ENCODE measurements at places on chromosomes 5 and 9.
A peak's percentile ranks its signal among the peaks of the same experiment; 100 is the strongest.

DNA sequence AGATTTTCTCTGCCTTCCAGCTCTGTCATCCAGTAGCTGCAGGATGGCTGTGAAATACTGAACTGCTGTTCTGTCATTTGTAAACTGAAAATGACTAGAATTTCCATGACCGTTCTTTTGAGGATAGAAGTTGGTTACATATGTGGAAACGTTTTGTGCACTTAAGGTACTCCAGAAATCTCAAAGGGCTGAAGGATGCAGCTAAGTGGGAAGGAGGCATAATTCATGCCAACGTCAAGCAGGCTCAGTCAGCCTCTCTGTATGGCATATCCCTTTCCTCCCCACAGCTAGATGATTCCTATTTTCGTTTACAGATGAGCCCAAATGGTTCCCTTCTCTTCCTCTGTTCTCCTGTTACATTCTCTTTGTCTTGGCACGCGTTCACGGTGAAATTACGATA lies 257.6 kb downstream of the FBXL7 start:
- DNase-seq, result no peak

GRCh38 chr9:29861803-29862202 lies 2288.5 kb upstream of the C9orf72 start:
- no peak for DNase-seq

- peak; percentile 38 for DNase-seq
These were observed 15.5 kb downstream of the C5orf15 start for GRCh38 chr5:133952729-133953567.

DNA sequence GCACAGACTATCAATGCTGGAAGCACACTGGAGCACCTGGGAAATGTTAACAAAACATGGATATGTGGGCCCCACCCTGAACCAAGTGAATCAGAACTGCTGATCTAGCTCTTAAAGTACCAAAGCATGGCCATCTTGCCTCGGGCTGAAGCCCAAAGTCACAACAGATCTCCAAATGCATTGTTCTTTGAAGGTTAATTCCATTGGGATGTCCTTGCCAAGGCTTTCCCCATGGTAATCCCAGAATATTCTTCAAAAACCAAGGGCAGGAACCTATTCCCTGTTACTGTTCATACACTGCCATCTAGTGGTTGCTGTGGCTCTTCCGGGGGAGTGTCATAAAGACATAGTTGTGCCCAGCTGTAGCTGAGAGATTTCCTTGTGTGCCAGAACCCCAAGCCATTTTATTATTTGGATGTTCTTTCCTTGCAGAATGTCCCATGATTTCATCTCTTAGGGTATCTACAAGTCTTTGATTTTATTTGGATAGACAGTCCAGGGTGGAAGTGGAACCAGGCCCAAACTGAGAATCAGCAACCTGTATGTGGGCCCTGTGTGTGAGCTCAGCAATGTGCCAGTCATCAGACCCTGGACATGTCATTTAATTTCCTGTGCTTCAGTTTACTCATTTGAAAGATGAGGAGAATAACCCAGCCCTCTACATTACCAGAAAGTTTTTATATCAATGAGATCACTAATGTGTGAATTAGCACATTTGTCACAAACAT lies 290.0 kb downstream of the ACTL7B start:
- DNase-seq, result peak; percentile 67

DNA sequence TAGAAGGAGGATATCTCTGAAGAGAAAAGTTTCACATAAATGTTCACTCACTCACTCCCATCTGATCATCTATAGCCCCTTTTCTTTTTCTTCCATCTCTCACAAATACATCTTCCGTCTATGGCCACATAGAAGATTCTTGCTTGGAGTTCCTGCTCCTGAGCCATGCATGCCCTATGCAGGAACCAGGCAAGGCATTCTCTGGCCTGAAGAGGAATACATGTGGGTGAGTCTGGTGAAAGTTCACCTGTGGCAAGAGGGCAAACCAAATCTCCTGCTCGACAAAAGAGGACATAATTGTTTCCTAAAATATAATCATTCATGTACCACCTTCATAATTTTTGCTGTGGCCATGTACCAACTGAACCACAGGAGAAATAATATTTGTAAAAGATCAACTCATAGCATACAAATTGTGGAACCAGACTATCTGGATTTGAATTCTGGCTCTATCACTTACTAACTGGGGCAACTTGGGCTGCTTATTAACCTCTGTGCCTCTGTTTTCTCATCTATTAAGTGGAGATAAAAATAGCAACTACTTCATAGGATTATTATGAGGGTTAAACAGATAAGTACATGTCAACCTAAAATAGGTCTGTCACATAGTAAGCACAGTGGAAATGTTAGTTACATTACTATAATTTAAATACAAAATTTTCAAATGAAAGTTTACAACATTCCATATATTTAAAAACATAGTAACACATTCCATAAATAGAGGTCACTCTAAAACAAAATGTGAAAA lies 121.2 kb upstream of the NFIB start:
- DNase-seq, result no peak

DNA sequence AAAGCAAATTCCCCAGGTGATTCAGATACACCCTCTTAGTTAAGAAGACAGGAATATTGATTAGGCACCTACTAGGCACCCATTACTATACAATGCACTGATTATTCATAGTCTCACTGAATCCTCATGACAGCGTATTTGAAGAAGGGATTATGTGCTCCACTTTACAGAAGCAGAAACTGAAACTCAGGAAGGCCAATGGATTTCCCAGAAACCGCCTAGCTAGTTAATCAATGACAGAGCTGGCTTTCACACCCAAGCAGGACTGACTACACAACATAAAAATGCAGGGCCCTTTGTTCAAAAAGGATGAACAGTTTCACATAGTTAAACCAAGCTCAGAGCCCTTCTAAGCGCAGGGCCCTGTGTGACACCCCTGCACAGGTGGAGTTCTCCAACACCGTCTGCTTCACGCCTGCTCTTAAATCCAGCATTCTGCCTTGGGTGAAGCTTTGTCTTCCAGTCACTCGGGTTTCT lies 117.3 kb downstream of the TTLL11 start:
- DNase-seq, result peak; percentile 79

DNA sequence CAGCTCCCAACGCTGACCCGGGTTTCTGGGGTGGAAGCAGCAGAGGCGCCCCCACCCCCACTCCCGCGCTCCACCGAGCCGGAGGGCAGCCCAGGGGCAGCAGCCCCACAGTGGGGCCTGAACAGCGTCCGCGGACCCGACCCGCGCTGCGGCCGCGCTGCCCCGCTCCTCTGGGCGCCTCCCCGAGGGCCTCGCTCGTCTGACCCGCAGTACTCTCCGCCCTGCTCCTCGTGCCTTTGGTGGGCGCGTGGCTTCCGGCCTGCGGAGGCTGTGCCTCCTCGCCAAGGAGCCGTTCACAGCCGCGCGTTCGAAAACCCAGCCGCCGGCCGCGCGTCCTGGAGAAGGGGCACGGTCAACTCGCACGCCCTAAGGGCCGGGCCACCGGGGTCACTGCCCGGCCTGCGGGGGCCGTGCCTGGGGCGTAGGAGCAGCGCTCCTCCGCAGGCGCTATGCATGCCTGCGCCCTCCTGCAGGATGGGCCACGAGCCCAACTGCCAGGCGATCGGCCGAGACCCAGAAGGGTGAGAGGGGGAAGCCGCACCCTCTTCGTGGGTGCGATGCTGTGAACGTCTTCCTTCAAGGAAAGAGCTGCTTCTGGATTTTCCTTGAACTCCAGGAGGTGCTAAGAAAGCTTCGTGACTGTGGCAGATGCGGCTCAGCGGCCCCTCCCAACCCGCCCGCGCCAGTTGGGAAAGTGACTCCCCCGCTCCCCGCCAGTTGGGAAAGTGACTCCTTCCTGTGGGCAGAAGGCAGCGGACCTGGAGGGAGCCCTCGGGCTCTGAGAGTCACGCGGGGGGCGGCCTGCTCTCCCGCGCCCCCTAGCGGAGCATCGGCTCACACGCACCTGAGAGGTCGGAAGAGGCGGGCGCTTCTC lies 82.7 kb downstream of the HSD17B3 start:
- DNase-seq, result peak; percentile 39

DNA sequence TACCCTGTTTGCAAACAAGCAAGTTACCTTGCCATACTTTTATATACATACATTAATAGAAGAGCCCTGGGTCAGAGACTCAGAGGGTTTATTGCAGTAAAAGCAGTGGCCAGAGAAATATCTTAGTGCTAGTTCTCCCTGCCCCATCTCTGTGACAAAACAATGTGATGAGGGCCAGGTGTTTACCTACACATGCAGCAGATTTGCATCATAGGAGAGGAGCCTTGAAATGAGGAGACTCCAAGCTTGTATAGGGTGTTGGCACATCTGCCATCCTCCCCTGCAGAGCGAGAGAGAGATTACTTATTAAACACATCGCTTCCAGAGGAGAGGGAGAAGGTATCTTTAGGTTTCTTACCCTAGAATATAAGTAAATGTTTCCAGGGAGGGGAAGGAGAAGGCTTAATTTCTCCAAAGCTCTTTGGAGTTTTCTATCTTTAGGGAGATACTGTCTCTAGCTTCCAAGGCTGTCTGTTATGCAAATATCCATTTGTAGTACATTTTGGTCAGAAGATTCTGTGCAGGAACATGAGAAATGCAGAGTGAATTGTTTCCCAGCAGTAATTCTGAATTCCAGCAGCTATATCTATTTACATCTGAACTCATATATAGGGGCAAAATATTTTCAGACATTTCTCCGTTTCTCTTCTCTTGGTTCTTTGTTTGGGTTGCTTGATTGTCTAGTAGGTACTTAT lies 15.7 kb downstream of the FER start:
- no peak for DNase-seq

- DNase-seq, result no peak
These were observed 95.5 kb downstream of the RPS23 start for GRCh38 chr5:82182662-82183061.

DNA sequence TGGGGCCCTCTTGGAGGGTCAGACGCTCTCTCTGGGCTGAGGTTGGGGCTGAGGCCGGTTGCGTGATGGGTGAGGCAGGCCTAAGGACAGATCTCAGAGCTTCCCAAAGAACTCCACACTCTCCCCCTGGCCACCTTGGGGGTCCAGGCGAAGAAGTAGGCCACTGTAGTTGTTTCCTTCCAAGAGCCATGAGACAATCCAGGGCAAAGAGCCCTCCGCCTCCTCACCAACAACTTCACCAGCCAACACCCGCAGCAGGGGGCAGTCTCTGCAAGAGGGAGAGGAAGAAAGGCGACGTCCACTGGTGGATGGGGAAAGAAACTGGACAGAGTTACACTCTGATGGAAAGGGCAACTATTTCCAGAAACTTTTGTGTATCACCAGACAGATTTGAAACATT lies 10.7 kb downstream of the SLC35A4 start:
- DNase-seq, result peak; percentile 73

GRCh38 chr5:139141446-139142204 lies 56.5 kb downstream of the SIL1 start:
- DNase-seq, result peak; percentile 57

- no peak for DNase-seq
These were observed 484.6 kb downstream of the SPATA31A7 start for GRCh38 chr9:61674465-61674864.

DNA sequence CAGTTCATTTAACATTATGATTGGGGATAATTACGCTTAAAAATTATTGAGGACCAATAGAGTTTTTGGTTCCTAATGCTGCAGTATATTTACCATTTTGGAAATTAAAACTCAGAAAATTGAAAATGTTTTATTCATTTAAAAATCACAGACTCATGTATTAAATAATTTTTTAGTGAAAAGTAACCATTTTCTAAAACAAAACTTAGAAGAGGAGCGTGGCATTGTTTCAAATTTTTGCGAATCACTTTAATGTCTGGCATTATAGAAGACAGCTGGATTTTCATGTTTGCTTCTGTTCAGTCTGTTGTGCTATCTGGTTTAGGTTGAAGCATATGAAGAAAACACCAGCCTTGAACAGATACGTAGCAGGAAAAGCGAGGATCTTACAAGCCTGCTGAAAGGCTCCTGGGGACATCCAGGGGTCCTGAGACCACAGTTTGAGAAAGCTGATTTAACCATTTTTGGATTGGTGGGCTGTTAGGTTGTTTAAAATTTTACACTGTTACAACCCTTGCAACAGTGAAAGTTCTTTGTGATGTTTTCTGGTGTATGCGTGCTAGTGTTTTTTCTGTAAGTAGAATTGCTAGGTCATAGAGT lies 1.6 kb downstream of the ZFYVE16 start:
- no peak for DNase-seq

GRCh38 chr9:112558476-112558875 lies 71.8 kb downstream of the KIAA1958 start:
- no peak for DNase-seq

GRCh38 chr9:29241320-29241719 lies 1668.0 kb upstream of the C9orf72 start:
- no peak for DNase-seq

DNA sequence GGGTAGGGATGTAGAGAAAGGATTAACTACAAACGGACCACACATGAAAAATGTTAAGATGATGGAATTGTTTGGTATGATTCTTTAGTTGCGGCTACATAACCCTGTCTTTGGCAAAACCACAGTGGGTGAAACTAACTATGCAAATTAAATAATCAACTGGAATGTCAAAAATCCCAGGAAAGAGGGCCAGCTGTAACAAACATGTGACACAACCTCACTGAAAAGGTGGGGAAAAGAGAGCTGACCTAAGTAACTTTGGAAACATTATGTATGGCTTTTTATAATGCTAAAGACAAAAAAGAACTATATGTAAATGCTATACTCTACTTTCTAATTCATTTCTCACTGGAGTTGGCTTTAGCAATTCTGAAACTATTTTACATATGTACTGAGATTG lies 252.0 kb downstream of the MRPS30 start:
- DNase-seq, result no peak

- no peak for DNase-seq
These were observed 3.7 kb upstream of the FAM78A start for GRCh38 chr9:131279863-131280570.

GRCh38 chr5:56829137-56829908 lies 14.0 kb downstream of the MAP3K1 start:
- DNase-seq, result no peak

- DNase-seq, result no peak
These were observed 276.3 kb downstream of the EPB41L4A start for GRCh38 chr5:112142769-112143270.

DNA sequence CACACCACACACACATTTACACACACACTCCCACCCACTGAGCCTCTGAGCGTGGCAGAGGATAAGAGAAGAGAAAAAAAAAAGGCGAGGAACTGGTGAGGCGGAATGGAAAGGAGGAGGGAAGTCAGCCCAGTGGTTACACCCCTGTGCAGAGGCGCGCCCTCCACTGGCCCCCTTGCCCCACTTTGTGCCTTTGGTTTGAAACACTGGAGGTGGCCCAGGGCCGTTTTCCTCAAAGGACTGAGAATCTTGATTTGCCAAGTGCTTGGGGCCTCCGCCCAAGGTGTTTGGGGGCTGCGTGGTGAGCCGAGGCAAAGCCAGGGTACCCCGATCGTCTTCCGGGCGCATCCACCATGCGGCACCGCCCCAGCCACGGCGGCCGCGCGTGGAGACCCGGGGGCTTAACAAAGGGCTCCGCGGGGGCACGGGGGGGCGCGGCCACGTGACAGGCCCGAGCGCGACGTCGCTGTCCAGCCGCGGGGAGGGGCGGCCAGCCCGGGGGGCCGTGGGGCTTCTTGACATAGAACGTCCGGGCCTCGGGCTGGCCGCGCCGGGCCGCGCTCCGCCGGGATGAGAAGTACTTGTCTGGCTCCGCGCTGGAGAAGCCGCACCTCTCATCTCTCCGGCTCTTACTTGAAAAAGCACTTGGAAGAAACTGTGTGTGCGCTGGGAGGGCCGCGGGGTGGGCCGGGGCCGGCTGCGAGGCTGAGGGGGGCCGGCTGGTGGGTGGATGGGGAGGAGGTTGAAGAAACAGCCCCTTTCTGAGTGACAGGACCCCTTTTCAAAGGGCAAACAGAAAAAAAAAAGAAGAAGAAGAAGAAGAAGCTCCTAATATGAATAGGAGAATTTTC lies 21.0 kb downstream of the NR2F1 start:
- DNase-seq, result no peak

GRCh38 chr5:60604771-60605170 lies 95.2 kb downstream of the DEPDC1B start:
- DNase-seq, result no peak

Measured in colonic mucosa (tissue), 4 donors.